ENCODE measurements at places on chromosomes 5 and 9. TPM values are rescaled to one million over a fixed set of nuclear protein-coding genes. Genes with fewer than 3 reads are reported as not detected.
A peak's percentile ranks its signal among the peaks of the same experiment; 100 is the strongest.

Gene C7
- total RNA-seq: not detected

Gene F2R
- total RNA-seq: 7.3 TPM

DNA sequence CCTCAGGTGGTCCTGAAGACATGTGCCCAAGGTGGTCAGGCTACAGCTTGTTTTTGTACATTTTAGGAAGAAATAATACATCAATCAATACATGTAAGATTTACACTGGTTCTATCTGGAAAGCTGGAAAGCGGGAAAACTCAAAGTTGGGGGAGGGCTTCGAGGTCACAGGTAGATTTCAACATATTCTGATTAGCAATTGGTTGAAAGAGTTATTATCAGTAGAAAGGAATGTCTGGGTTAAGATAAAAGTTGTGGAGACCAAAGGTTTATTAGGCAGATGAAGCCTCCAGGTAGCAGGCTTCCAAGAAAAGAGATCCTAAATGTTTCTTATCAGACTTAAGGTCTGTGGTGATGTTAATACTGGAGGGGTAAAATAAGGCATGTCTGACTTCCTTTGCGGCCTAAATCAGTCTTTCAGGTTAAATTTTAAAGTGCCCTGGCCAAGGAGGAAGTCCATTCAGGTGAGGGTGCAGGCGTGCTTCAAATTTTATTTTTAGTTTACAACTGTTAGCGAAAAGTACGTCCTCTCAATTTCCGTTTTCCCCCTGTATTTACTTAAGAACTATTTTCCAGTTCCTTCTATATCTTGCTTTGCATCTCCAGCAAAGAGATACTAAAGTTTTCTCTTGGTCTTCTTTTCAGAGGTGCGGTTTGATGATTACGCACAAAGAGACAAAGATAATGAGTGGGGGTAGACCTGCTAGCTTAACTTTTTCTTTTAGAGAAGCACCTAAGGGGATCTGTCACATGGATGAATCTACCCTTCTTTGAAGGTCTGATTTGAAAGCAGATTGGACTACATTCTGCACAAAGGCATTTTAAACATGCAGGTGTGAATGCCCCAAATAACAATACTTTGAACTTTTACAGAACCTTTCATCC is 578.6 kb downstream of the RAB3C start:
- no peak for DNase-seq
- H3K27me3 ChIP-seq: peaks cover 2% of the 10 kb centered on the region
- no peak overlapping the region for H3K4me3 ChIP-seq
- peaks cover 1% of the 10 kb centered on the region for H3K36me3 ChIP-seq

Gene RETREG1
- 50.5 TPM for total RNA-seq

GRCh38 chr5:8884029-8884428 is 661.8 kb downstream of the SEMA5A start:
- DNase-seq: no peak
- H3K4me3 ChIP-seq: no peak overlapping the region
- H3K4me1 ChIP-seq: no peaks in the 10 kb centered on the region
- H3K36me3 ChIP-seq: no peaks in the 10 kb centered on the region
- H3K27me3 ChIP-seq: no peaks in the 10 kb centered on the region

GRCh38 chr9:116941266-116941665 is 254.2 kb downstream of the TRIM32 start:
- no peak overlapping the region for H3K27ac ChIP-seq
- no peak for DNase-seq
- no peaks in the 10 kb centered on the region for H3K27me3 ChIP-seq
- H3K4me3 ChIP-seq: no peak overlapping the region

Gene SPINK7
- total RNA-seq: not detected

- H3K36me3 ChIP-seq: no peaks in the 10 kb centered on the region
- H3K4me1 ChIP-seq: no peaks in the 10 kb centered on the region
- no peak overlapping the region for H3K4me3 ChIP-seq
- DNase-seq: no peak
- H3K27ac ChIP-seq: no peak overlapping the region
- no peaks in the 10 kb centered on the region for H3K27me3 ChIP-seq
These were observed 476.8 kb downstream of the LRRC70 start for GRCh38 chr5:63055421-63055820.

- H3K4me1 ChIP-seq: no peaks in the 10 kb centered on the region
- no peak for DNase-seq
- H3K27me3 ChIP-seq: no peaks in the 10 kb centered on the region
- H3K36me3 ChIP-seq: no peaks in the 10 kb centered on the region
These were observed 417.8 kb upstream of the CTNND2 start for GRCh38 chr5:12322042-12322441.

DNA sequence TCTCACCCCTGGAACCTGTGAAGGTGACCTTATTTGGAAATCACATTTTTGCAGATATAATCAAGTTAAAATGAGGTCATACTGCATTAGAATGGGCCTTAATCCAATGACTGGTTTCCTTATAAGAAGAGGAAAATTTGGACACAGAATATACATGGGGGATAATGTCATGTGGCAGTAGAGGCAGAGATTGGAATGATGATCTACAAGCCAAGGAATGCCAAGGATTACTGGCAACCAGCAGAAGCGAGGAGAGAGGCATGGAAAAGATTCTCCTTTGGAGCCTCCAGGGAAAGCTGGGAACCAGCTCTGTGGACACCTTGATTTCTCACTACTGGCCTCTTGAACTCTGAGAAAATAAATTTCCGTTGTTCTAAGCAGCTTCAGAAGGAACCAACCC is 20.2 kb upstream of the CEP78 start:
- no peaks in the 10 kb centered on the region for H3K27me3 ChIP-seq
- no peak overlapping the region for H3K4me3 ChIP-seq
- H3K36me3 ChIP-seq: no peaks in the 10 kb centered on the region
- H3K4me1 ChIP-seq: peaks cover 32% of the 10 kb centered on the region
- no peak overlapping the region for H3K27ac ChIP-seq

Gene HTR1A
- total RNA-seq: not detected

DNA sequence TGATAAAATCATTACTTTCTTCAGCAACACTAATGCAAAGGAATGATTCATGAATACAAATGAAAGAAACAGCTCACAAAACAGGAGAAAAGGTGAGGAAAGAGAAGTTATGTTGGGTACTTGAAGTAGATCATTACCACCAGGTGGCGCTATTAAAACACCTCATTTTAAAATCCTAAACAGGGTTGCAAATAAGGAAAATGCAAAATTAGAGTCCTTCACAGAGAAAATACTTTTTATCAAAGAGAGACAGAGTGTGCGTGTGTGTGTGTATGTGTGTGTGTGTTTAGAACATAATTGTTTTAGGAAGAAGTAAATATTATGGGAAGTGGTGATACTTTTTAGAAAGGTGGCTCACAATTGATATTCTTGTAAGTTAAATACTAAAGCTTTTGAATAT is 49.5 kb upstream of the CD180 start:
- no peaks in the 10 kb centered on the region for H3K27me3 ChIP-seq
- no peaks in the 10 kb centered on the region for H3K36me3 ChIP-seq
- H3K27ac ChIP-seq: no peak overlapping the region
- DNase-seq: peak; percentile 60

Gene QRFP
- total RNA-seq: not detected

DNA sequence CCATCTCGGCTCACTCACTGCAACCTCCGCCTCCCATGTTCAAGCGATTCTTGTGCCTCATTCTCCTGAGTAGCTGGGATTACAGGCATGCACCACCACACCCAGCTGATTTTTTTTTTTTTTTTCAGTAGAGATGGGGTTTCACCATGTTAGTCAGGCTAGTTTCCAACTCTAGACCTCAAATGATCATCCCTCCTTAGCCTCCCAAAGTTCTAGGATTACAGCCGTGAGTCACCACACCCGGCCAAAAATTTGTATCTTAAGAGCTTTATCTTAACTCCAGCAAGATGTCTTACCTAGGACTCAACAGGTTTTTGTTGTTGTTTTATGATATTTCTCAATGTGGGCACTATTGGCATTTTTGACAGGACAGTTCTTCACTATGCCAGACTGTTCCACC is 27.9 kb downstream of the LYRM7 start:
- H3K4me3 ChIP-seq: no peak overlapping the region
- H3K27ac ChIP-seq: no peak overlapping the region
- H3K27me3 ChIP-seq: no peaks in the 10 kb centered on the region
- peaks cover 8% of the 10 kb centered on the region for H3K36me3 ChIP-seq
- H3K4me1 ChIP-seq: no peaks in the 10 kb centered on the region

DNA sequence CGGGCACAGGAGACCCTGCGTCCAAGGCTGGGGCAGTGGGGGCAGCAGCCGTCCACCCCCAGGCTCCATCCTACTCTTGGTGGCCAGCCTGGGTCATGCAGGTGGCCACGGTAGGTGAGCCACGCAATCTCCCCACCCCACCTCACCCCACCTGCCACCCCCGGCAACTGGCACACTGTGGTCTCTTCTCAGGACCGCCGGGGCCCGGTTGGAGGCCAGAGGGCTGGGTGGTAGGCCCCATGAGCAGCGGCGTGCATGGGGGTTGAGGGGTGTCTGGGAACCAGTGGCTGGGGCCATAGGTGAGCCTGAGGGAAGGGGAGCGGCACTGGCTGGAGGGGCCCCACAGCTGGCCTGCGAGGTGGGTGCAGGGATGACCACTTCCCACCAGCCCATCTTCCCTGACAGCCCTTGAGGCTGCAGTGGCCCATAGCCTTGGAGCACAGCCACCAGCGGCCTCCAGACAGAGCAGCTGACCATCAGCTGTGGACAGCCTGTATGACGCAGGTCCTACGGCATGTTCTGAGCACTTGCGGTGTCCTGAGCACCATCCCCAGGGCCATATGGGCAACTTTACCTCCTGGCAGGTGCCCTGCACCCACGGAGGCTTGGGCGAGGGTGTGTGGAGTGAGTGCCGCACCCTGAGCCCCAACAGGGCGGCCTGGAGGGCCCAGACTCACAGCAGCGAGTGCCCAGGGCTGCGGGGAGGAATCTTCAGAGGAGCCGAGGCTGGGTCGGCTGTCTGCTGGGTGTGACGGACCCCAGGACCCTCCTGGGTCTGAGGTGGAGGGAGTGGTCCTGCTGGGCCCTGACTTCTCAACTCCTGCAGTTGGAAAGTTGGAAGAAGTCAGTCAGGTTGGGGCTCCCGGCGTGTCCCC is 47.4 kb downstream of the KCNT1 start:
- H3K27me3 ChIP-seq: no peaks in the 10 kb centered on the region
- no peaks in the 10 kb centered on the region for H3K36me3 ChIP-seq
- no peak overlapping the region for H3K27ac ChIP-seq

Gene FIBCD1
- total RNA-seq: not detected

GRCh38 chr5:112860929-112861637 is at the start of gene SRP19:
Gene SRP19 (plus strand): TSS chr5:112861287. CDS start chr5:112861377, 90 bp downstream.
- peaks cover 13% of the 10 kb centered on the region for H3K27me3 ChIP-seq
- peak; percentile 95 for DNase-seq
- peaks cover 21% of the 10 kb centered on the region for H3K36me3 ChIP-seq
- H3K4me3 ChIP-seq: peak within 1 kb of the TSS; percentile 98
- peaks cover 40% of the 10 kb centered on the region for H3K4me1 ChIP-seq
- H3K27ac ChIP-seq: peak within 1 kb of the TSS; percentile 97

- H3K27ac ChIP-seq: no peak overlapping the region
- no peak overlapping the region for H3K4me3 ChIP-seq
- DNase-seq: no peak
- no peaks in the 10 kb centered on the region for H3K36me3 ChIP-seq
- H3K27me3 ChIP-seq: peaks cover 6% of the 10 kb centered on the region
These were observed 457.5 kb downstream of the ENC1 start for GRCh38 chr5:74183041-74183440.

GRCh38 chr5:76546497-76547102 is 76.6 kb downstream of the F2RL2 start:
- H3K27me3 ChIP-seq: no peaks in the 10 kb centered on the region
- peaks cover 18% of the 10 kb centered on the region for H3K36me3 ChIP-seq
- no peak for DNase-seq
- peak overlapping the region; percentile 93 for H3K27ac ChIP-seq
- H3K4me1 ChIP-seq: peaks cover 79% of the 10 kb centered on the region

Gene TAF11L5
- not detected for total RNA-seq

DNA sequence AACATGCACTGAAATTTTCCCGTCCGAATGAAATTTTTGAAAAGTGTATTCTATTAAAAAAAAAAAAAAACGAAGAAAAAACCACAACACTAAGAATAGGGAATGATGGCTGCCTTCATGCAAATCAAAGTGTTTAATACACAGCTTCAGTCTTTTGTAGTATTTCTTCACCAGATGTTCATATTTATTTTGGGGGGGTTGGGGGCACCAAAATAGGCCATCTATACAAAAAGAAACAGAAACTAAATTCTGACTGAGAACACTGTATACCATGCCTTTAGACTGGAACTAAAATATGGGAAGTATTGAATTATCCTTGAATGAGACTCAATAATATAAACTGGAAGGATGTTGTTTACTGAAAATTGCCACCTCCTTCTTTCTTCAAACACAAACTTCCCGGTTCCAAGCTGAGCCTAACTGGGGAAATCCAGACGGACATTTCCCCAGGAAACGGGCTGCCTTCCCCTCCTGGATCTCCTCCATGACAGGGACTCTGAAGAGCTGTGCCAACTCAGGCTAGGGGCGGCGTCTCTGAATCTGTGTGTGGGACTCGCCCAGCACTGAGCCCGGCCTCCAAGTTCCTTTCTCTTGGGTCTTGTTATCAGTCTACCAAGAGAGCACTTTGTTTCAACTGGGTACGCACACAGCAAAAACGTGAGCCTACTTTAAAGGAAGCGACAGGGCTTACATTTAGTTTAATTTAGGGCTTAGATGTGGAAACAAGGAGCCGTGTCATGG is 511.3 kb upstream of the ADAMTS16 start:
- H3K27me3 ChIP-seq: no peaks in the 10 kb centered on the region
- DNase-seq: no peak
- H3K4me1 ChIP-seq: no peaks in the 10 kb centered on the region
- no peak overlapping the region for H3K4me3 ChIP-seq
- H3K36me3 ChIP-seq: no peaks in the 10 kb centered on the region

Gene CARTPT
- total RNA-seq: not detected

- peak overlapping the region; percentile 86 for H3K27ac ChIP-seq
- peaks cover 6% of the 10 kb centered on the region for H3K36me3 ChIP-seq
- peak overlapping the region; percentile 30 for H3K4me3 ChIP-seq
- H3K4me1 ChIP-seq: peaks cover 64% of the 10 kb centered on the region
- no peaks in the 10 kb centered on the region for H3K27me3 ChIP-seq
These were observed 243.0 kb upstream of the PTGER4 start for GRCh38 chr5:40436535-40437237.

GRCh38 chr9:120926397-120926928 is at the start of gene TRAF1:
Gene TRAF1 (minus strand): TSS chr9:120926796. CDS start chr9:120926075, 721 bp downstream.
- peak; percentile 40 for DNase-seq
- H3K27me3 ChIP-seq: no peaks in the 10 kb centered on the region
- H3K36me3 ChIP-seq: peaks cover 61% of the 10 kb centered on the region
- H3K27ac ChIP-seq: peak within 1 kb of the TSS; percentile 98
- peaks cover 84% of the 10 kb centered on the region for H3K4me1 ChIP-seq

All from activated CD4-positive, alpha-beta T cell treated with anti-CD3 and anti-CD28 coated beads, Interleukin-2, amount 10 ng/mL, durations not matched to agents 7 days and 5 days (primary cell).